Stimulated activated CD4-positive, alpha-beta T cell treated with anti-CD3 and anti-CD28 coated beads, Interleukin-1b, Interleukin-23, amount 100 ng/mL, for 1 hour (primary cell): ENCODE measurements at places on chromosomes 4 and X.

DNA sequence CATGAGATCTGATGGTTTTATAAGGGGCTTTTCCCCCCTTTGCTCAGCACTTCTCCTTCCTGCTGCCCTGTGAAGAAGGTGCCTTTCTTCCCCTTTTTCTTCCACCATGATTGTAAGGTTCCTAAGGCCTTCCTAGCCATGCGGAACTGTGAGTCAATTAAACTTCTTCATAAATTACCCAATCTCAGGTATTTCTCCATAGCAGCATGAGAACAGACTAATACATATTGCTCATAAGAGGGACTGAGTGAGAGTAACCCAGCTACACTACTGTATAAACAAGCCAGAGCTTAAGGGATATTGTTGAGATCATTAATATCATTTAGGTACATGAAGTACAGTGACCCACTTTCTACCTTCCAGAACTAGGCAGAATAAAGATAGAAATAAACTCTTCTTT, 102.9 kb downstream of the TEX13A start:
- no peak for DNase-seq

DNA sequence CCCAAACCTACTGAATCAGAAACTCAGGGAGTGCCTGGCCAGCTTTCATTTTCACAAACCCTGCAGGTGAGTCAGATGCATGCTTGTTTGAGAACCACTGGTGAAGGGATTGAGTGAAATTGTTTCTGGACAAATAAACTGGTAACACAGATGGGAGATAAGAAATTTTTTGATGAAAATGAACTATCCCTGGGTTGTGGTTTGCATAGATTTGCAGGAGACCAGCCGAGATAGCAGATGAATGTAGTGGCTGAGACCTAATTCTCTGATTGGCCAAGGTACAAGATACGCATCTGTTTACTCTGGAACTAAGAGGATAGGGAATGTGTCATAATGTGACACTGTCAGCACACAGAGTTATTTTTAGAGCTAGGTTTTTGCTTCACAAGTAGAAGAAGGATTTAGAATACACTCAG, 117.8 kb upstream of the NOCT start:
- no peak for DNase-seq

DNA sequence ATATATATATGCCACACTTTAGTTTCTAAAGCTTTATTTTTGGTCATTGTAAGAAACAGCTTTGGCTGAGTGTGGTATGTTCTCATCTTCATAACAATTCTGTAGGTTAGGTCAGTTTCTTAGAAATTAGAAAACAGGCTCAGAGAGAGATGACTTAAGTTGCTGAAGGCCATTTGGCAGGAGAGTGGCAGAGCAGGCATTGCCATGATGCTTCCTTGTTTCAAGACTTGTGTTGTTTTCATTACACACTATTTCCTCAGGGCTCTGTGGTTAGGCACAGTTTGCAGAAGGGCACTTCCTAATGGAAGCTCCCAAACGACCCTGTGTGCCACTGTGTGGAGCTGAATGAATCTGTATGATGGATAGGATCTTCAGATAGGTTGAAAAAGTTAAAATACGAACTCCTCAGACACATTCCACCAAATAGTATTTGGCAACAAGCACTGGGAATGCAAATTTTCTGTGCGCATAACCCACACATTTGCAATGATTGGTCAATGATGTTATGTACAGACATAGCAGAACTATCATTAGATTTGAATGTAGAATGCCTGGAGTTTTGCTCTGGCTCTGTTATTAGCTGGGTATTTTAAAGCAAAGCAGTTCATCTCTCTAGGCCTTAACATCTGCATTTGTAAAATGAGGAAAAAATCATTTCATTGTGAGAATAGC, 274.3 kb upstream of the HS3ST1 start:
- no peak for DNase-seq

DNA sequence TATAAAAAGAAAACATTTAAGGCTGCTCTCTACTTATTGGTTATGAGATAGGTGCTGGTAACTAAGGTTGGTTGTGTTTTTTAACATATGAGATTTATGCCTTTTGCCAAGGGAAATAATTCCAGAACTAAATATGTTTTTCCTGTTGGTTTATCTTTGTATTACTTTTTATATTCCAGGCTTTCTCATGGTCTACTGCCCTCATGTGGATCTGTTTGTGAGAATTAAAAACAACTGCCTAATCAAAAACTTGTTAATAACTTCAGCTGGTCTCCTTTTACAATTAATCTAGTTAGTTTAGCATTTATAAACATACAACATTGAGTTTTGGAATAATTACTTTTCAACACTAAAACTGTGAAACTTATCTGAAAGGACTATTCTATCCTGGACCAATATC, 1208.3 kb downstream of the ADGRL3 start:
- DNase-seq, result no peak

GRCh38 chr4:127174616-127175015, 458.1 kb upstream of the INTU start:
- no peak for DNase-seq

DNA sequence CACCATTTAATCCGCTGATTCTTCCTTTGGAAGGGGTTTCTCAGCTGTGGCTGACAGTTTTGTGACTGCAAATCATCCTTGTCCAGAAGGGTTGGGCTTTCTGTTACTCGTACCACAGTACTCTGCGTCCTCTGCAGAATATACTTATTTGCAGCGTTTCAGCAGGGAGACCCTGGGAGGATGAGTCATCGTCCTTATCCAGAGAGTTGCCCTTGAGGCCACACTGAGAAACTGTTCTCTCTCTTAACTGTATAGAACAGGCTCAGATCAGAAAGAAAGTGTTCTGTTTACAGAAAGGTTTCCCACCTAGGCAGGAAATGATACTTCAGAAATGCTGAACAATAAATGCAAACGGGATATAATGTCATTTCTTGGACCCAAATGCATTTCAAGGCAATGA, 47.8 kb upstream of the DDX53 start:
- no peak for DNase-seq

GRCh38 chr4:6322761-6323566, 53.3 kb downstream of the WFS1 start:
- no peak for DNase-seq

DNA sequence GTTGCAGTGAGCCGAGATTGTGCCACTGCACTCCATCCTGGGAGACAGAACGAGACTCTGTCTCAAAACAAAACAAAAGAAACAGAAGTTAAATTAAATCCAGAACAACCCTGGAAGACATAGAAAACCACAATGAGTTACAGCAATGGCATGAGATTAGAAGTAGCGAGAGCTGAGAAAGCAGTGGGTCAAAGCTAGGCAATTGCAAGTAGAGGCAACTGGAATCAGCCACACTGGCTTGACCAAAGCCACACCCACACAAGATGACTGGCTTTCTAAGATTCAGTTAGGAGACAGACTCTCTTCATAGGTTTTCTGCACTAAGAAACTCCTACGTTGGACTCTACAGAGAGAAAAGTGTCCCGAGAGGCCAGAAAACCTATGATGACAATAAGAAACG, 443.0 kb downstream of the GPM6A start:
- DNase-seq, result no peak

GRCh38 chr4:143313521-143313920, 23.2 kb upstream of the GAB1 start:
- DNase-seq, result no peak

GRCh38 chrX:7943600-7944245, 16.5 kb upstream of the PNPLA4 start:
- no peak for DNase-seq

GRCh38 chr4:112502871-112503270, 13.1 kb downstream of the NEUROG2 start:
- DNase-seq, result no peak

DNA sequence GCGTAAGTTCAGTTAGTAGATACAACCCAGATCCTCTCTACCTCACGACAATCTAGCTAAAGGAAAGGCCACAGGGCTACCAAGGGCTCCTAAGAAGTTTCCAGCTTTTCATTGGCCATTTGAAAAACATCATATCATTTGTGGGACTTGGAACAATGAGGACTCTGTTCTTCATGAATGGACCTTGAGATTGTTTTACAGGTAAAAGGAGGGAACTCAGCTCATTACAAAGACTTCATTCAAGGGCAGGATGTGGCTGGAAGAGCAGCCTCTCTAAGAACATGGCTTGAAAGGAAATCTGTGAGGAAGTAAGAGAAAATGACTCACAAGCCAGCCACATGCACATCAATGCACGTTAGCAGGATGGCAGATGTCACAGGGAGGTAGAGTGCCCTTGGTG, 105.9 kb upstream of the SLC7A11 start:
- DNase-seq, result no peak

DNA sequence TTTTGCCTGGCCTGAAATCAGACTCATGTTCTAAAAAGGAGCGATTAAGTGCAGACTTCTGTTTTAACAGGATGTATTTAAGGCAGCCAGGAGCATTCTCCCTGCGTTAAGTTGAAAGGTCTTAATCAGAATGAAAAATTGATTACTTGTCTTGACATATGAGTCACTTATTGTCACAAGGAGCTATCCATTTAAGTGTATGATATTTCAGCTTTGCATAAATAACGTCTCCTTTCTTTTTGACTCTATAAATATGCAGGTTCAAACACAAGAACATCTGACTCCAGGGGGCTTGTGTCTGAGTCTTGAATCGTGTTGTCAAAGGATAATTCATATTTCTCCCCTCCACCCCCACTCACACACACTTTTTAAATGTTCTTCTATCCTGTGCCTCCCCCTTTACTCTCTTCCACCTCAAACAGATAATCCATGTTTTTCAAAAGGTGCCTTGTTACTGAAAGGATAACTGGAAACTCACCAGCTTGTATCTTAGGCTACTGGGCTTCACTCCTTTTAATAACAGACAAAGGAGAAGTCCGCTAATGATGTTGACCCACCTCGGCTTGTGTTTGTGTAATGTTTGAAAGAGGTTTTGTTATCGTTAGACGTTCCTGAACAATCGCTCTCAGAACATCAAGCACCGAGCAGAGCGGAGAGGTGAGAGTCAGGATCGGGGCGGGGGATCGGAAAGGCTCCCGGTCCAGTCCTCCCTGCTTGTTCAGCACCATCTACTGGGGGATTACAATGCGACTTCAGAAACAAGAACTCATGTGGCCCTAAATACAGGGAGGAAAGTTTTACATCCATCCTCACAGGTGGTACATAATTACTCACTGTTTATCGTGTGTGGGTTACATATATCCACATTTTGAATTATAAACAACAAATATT, 107.5 kb upstream of the RPL34 start:
- no peak for DNase-seq

- DNase-seq, result no peak
Observed at GRCh38 chr4:4647041-4647440, 105.2 kb upstream of the STX18 start.

DNA sequence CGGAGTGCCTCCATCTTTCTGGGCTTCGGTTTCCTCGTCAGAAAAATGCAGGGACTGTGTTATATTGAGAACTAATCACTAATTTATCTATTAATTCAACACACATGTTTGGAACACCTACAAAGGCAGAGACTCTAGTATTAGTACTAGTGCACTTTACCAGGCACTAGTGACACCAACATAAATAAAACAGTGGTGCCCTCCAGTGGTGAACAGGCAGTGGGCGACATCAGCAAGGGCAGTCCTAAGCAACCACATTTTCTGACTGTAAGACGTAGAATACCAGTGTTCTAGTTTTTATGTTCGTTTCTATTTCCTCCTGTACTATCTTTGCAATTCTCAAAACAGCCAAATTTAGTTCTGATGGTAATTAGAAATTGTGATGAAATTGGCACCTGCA, 69.1 kb upstream of the UCP1 start:
- peak; percentile 5 for DNase-seq

DNA sequence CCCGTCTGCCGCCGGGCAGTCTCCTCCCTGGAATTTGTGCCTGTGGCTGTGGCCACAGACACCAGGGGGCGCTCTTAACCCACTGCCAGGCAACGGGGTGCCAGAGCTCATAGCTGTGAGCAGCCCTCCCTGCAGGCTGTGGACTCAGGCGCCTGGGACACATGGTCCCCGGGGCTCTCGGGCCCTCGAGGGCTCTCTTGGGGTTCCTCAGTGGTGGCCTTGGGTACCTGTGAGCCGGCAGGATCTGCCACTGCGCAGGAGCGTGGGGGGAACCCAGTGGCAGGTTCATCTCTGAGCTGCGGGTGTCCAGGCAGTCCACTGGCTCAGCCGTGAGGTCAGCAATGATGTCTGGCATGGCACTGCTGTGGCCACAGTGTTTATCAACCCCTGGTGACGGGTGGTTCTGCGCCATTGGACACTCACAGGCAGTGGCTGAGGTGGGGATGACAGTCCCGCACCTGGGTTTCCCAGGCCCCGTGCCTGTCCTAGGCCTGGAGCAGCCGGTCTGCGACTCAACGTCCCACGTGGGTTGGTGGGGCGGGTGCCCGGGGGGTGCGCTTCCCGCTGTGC, 37.2 kb downstream of the PCGF3 start:
- peak; percentile 48 for DNase-seq

- no peak for DNase-seq
Observed at GRCh38 chr4:170853422-170854021, 763.8 kb upstream of the AADAT start.

- peak; percentile 40 for DNase-seq
Observed at GRCh38 chrX:131816551-131817136, 206.5 kb upstream of the STK26 start.

- DNase-seq, result no peak
Observed at GRCh38 chr4:7101692-7102515, 34.0 kb upstream of the GRPEL1 start.

- no peak for DNase-seq
Observed at GRCh38 chr4:144873226-144873990, 224.6 kb downstream of the ANAPC10 start.

- no peak for DNase-seq
Observed at GRCh38 chrX:123447506-123447905, 263.4 kb downstream of the GRIA3 start.

GRCh38 chrX:14449773-14450172, 79.6 kb upstream of the GLRA2 start:
- DNase-seq, result no peak

- no peak for DNase-seq
Observed at GRCh38 chr4:111813555-111814140, 331.6 kb upstream of the FAM241A start.

GRCh38 chr4:48247878-48248558, 21.6 kb downstream of the TEC start:
- no peak for DNase-seq

GRCh38 chr4:111404673-111405072, 740.6 kb upstream of the FAM241A start:
- no peak for DNase-seq

GRCh38 chr4:142091691-142092182, 455.4 kb downstream of the IL15 start:
- no peak for DNase-seq

- no peak for DNase-seq
Observed at GRCh38 chrX:30308263-30309138, 689 bp downstream of the NR0B1 start.

GRCh38 chr4:169222761-169223160, 48.0 kb downstream of the SH3RF1 start:
- DNase-seq, result no peak

GRCh38 chrX:45888518-45888917, 656.7 kb downstream of the ZNF674 start:
- no peak for DNase-seq
